ENCODE measurements at places on chromosomes 5 and 9. TPM values are rescaled to one million over a fixed set of nuclear protein-coding genes. Genes with fewer than 3 reads are reported as not detected.
A peak's percentile ranks its signal among the peaks of the same experiment; 100 is the strongest.

DNA sequence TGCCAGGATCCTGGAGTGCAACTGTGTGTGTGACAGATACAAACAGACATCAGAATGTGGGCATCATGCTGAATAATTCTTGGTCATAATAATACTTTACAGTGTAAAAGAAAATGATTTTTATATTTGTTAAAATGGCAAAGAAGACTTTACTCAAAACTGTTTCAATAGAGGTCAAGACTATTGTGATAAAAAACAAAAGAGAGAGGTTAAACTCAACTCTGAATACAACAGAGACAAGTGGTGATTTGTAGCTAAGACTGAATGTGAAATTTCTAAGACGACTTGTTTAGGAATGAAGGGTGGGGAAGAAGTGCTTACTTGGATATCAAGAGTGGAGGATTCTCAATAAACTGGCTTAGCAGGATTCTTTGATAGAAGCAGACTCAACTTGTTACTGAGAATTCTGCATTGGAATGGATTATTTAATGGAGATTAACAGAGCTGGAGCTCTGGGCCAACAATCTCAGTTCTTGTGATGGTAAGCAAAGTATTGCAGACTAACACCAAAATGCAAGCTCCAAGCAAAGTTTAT lies 457.4 kb upstream of the CDH18 start:
- no peak for DNase-seq

The PCDHAC1 gene
- total RNA-seq: not detected

The CCNG1 gene
- total RNA-seq: 95.1 TPM

GRCh38 chr5:140220032-140220697 lies 45.2 kb downstream of the CYSTM1 start:
- DNase-seq: no peak

DNA sequence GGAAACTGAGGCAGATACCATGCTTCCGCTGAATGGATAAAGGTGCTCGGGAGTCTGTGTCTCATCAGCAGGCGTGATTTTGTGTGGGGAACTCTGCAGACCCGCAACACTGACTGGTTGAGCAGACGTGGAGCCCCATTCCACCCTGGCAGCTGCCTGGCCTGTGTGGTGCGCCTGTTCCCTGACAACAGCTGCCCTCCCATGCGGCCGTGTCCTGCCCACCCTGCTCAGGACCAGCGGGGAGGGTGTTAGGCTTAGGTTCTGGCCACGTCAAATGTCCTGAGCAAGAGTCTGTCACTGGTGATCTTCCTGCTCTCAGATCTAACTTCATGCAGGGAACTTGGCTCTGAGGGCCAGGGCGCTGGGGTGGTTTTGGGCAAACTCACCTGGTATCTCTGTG lies 417.7 kb upstream of the IRX4 start:
- no peak for DNase-seq

The PDE6A gene
- total RNA-seq: not detected

- no peak for DNase-seq
Measured at GRCh38 chr9:4663956-4664355, 1.9 kb downstream of the PLPP6 start.

The LNPEP gene
- 101 TPM for total RNA-seq

DNA sequence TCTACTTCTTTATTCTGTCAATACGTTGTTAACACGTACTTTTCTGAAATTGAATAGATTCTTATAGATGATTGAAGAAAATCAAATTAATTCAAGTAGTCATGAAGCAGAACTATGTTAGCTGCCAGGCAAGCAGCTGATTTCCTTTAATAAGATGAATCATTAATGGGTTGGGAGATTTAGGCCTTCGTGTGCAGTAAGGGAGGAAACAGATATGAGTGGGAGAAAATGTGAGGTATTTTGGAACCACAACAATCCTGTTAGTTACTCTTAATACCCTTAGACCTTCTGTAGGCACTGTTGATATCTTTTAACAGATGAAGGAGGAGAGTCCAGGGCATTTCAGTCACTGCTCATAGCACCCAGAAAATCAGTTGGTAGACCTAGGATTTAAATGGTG lies 121.0 kb downstream of the AOPEP start:
- DNase-seq: no peak

- DNase-seq: no peak
Measured at GRCh38 chr5:72231991-72232703, 87.9 kb downstream of the MRPS27 start.

DNA sequence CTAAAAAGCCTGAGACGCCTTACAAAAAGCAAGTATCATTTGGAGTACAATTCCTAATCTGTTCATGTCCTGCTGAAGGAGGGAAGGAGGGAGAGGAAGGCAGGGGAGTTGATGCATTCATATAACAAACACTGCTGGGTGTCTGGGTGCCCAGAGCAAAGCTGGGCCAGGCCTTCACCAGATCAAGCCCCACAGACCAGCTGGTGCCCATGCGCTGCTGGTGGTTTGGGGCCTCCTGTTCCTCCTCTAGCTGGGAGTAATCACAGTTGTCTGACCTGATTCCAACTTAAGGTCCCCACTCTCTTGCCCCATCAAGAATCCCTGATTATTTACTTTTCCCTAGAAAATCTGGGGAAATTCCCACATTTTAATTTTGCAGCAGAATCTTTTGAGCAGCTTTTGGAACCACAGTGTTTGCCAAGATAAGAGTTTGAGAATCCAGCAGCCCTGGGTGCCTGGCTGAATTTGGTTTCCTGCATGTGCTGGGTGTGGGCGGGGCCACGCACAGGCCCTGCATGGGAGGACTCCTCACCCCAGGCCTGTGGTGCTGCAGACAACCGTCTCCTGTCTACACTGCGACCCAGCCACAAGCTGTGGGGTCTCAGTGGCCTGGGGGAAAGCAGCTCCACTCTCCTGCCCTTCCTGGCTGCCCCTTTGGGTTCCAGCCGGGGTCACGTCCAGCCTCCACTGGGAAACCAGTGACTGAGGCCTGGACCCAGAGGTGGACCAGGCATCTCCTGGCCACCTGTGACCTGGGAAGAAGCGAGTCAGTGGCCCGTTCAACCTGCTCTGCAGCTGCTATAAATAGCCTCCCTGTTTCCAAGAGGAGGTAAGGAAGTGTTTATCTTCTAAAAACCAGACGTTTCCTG lies 47.5 kb downstream of the NEURL1B start:
- no peak for DNase-seq

DNA sequence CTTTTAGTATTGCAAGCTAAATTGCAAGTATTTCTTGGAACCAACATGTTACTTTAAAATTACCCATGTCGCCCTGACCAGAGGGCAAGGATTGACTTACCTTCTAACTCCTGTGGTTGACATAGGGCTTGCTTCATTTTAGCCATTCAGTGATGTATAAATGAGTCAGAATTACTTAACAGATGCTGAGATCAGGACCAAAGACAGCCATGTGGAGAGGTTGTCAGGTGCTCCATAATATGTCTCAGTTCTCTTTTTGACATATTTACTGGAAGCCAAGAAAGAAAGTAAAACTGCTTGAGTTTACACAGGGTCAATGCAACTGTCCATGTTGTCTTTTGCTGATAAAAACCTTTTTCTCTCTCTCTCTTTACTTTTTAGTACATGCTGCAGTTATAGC lies 33.2 kb downstream of the F2RL2 start:
- no peak for DNase-seq

The TEX48 gene
- not detected for total RNA-seq

- peak; percentile 20 for DNase-seq
Measured at GRCh38 chr9:110125763-110126351, 82.1 kb downstream of the C9orf152 start.

DNA sequence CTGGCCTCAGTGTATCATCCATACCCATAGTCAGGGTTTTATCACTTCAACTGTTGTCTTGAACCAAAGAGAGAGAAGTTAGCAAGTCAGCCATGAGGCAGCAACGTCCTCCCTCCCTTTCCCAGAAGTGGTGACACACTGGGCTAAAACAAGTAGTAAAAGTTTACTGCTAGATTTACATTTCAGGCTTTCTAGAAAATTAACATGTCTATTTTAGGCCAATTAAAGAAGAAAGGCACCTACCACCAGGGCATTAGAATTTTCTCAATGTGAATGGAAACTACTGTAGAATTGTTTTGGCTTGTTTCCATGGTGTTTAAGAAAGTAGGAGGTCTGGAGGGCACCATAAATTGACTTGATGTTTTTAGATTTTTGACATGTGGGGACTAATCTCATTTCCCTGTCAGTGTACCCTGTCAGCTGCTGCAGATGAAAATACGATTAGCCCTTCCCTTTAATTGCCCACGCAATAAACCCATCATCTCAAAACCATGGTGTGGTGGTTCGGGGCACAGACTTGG lies 121.8 kb upstream of the ELL2 start:
- no peak for DNase-seq

The PHAX gene
- total RNA-seq: 43.9 TPM

The KIF3A gene
- total RNA-seq: 13.6 TPM

DNA sequence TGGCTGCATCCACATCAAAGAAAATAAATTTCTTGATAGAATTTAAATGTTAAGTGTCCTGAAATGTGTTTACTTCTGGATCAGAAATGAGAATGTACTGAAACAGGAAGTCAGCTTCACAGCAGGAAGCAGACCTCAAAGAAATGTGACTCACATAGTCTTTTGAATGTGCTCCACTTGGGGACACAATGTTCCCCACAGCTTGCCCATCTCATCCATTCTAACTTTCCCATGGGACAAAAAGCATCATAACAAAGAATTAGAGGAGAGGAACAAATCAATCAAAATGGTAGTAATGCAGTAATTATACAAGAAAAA lies 85.7 kb downstream of the GRAMD2B start:
- no peak for DNase-seq

DNA sequence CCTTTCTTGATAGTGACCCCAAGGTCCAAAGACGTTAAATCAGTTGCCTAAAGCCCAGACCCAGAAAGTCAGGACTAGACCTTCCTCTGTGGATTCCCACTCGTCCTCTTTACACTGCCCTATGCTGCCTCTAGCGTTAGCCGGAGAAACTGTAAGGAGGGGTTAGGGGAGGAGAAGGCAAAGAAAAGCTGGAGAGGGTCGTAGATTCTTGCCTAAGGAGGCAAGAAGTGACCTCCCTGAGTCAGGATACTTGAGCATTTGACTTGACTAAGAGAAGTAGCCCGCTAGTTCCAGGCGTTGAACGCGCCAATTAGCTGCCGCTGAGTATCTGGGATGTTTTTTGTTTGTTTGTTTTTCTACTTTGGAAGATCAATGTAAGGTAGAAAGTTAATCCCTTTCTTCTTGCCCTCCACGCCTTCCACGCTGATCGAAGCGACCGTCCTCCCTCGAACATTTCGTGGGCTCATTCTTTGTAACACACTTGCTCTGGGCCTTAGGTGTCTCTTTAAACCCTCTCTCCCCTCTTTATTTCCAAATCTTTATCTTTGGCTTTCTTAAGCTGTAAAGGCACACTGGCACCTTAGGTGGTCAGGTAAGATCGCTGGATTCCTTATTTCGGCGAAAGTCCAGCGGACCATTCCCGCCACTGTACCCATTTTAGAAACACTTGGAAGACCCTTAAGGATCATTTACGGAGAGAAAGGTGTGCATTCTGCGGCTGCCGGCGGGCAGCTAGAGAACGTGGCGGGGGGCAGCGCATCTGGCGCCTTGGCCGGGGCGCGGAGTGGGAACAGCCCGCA lies 5.1 kb upstream of the RGMB start:
- DNase-seq: peak; percentile 63

- no peak for DNase-seq
Measured at GRCh38 chr9:69319324-69320025, 5.5 kb upstream of the ENTREP1 start.

- peak; percentile 92 for DNase-seq
Measured at GRCh38 chr9:114385397-114386181, 2.2 kb downstream of the AKNA start.

The ADAMTS12 gene
- not detected for total RNA-seq

DNA sequence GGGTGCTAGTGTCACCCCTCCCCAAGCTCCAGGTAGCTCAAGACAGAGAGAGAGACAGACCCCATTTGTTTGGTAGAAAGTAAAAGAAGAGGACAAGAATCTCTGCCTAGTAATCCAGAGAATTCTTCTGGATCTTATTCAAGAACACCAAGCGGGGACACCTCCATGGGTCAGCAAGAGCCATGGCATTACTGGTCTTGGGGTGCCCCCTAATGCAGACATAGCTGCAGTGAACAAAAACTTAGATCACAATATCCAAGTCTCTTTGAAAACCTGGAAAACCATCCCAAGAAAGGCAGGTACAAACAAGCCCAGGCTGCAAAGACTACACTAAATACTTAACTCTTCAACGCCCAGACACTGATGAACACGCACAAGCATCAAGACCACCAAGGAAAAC lies 29.9 kb upstream of the PDE4D start:
- no peak for DNase-seq

The TIMD4 gene
- total RNA-seq: not detected

DNA sequence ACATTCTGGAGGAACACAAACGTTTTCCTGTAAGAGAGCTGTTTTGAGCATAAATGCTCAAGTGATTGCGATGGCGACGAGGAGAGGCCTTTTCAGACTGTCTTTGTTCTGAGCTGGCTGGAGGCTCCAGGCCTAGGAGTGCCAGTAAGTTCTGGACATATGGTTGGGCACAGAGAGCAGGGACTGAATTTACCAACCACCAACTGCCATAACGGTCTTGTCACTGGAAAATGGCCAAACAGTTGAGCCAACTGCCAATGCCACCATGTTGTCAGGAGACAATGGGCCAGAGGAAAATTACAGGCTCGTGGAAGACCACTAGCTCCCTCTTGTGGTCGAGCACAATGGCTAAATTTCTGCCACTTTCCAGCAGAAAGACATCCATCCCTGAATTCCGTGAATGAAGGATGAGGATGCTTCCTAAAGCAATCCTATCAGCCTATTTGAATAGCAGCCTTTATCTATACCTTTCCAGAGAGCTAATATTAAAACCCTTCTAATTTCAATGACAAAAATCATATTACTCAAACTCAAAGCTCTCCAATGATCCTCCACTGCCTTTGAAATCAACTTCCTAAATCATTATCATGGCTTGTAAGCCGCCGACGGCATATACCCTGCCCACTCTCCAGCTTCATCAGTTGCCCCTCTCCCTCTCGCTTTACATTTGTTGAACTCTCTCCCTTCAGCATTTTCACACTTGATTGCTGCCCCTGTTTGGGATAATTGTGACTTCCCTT lies 66.9 kb upstream of the GLIS3 start:
- DNase-seq: peak; percentile 38

DNA sequence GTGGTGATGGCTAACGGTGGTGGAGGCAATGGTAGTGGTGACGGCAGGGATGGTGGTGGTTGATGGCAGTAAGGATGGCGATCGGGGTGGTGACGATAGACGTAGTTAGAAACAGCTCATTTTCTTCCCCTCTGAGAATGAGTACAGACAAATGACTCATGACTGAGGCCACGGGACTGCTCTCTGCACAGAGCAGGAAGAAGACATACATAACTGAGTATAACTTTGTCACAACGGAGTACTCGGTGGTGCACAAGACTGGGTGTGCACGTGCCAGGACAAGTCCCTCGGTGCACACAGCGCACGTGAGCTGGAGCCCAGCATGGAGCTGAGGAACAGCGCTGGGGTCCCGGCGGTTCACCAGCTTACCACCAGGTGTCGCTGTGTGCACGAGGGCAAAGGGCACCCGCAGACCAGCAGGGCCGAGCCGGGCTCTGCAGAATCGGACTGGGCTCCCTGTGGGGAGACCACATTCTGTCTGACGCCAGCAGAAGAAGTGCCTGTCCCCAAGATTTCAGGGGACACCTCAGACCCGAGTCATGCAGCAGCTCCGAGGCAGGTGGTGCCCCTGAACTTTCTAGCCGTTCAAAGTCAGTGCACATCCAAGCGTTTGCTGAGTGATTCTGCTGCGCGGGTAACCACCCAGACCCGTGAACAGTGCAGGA lies 188.6 kb downstream of the FSTL4 start:
- DNase-seq: peak; percentile 80

The EIF4EBP3 gene
- 8.8 TPM for total RNA-seq

The GLDC gene
- 0.71 TPM for total RNA-seq

Measured in B cell (primary cell).